Astrocyte of the cerebellum (primary cell): ENCODE measurements at places on chromosomes 13 and 19.

GRCh38 chr13:81171065-81171647 lies 830.2 kb upstream of the SPRY2 start:
- DNase-seq = no peak

- no peak for DNase-seq
These were observed 1018.3 kb downstream of the DIAPH3 start for GRCh38 chr13:59145381-59145780.

DNA sequence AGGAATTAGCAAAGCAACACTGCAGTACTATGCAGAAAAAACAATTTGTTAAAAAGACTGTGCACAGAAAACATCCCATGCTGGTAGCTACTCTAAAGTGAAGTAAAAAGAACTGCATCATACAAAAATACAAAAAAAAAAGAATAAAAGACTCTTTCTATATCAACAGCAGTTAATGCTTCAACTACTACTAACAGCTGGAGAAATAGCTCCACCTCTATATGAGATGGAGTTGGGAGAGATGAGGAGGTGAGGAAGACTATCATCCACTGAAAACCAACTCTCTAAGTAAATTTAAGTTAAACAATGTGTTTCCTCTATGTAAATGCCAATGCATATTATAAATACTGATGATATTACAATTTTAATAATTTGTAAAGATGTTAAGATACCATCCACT lies 1.8 kb downstream of the ZC3H13 start:
- DNase-seq = no peak

GRCh38 chr19:44789943-44790483 lies 12.3 kb downstream of the CBLC start:
- no peak for DNase-seq

- DNase-seq = peak; percentile 3
These were observed 49.2 kb upstream of the ATP12A start for GRCh38 chr13:24630851-24631620.

DNA sequence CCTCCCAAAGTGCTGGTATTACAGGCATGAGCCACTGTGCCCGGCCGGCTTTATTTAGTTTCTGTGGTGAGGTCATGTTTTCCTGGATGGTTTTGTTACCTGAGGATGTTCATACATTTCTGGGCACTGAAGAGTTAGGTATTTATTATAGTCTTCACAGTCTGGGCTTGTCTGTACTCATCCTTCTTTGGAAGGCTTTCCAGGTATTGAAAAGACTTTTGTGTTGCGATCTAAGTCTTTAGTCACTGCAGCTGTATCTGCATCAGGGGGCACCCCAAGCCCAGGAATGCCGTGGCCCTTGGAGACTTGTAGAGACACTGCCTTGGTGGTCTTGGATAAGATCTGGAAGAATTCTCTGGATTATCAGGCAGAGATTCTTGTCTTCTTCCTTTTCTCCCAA lies 12.8 kb downstream of the BLOC1S3 start:
- DNase-seq = no peak

- no peak for DNase-seq
These were observed 27.1 kb downstream of the ATP11A start for GRCh38 chr13:112716841-112717520.

- no peak for DNase-seq
These were observed 14.5 kb upstream of the ZNF414 start for GRCh38 chr19:8528500-8528899.

DNA sequence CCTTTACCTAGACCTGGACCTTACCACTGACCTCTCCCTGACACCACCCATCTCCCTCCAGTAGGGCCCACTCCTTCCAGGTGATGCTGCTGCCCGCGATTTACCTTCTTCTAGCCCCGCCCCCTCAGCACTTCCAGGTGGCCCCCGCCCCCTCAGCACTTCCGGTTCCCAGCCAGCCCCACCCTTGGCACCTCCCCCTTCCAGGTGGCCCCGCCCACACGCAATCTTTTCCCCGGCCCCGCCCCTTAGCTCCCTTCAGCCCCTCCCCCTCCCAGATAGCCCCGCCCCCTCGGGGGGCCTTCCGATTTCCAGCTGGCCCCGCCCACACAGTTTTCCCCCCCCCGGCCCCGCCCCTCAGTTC lies 586 bp downstream of the LIG1 start:
- DNase-seq = no peak

GRCh38 chr19:18389726-18390064 lies 3.7 kb downstream of the GDF15 start:
- no peak for DNase-seq

GRCh38 chr13:113741191-113741668 lies 17.8 kb upstream of the TMEM255B start:
- no peak for DNase-seq

GRCh38 chr13:40520916-40521315 lies 145.5 kb downstream of the FOXO1 start:
- DNase-seq = no peak

- DNase-seq = no peak
These were observed 806.1 kb upstream of the ARGLU1 start for GRCh38 chr13:107374038-107374437.

DNA sequence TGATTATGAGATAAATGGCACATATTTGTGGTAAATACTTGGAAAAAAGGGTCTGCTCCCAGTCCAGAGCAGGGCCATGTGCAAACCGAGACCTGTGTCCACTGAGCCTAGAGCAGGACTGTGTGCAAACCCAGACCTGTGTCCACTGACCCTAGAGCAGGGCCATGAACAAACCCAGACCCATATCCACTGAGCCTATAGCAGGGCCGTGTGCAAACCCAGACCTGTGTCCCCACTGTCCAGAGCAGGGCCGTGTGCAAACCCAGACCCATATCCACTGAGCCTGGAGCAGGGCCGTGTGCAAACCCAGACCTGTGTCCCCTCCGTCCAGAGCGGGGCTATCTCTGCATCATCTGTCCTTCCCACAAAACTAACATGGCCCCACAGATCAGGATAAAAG lies 136.0 kb downstream of the ATP11A start:
- no peak for DNase-seq

DNA sequence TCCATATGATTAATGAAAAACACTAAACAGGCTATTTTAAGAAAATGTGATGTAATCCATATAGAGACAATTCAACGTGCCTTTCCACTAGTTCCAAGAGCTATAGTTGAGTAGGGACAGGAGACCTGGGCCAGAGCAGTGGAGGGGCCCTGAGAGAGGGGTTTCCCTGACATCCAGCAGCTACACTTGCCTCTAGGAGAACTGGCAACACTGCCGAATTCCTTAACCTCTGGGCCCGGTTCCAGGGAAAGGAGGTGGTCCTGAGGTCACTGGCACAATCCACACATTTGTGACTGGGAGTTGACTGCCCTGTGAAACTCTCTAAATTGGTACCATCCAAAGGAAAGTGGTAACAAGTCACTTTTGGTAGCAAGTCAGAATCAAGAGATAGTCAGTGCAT lies 264.4 kb downstream of the DCLK1 start:
- DNase-seq = no peak
